CD4-positive, alpha-beta T cell (primary cell): ENCODE measurements at places on chromosomes 3 and 15. TPM values are rescaled to one million over a fixed set of nuclear protein-coding genes. Genes with fewer than 3 reads are reported as not detected.
A peak's percentile ranks its signal among the peaks of the same experiment; 100 is the strongest.

DNA sequence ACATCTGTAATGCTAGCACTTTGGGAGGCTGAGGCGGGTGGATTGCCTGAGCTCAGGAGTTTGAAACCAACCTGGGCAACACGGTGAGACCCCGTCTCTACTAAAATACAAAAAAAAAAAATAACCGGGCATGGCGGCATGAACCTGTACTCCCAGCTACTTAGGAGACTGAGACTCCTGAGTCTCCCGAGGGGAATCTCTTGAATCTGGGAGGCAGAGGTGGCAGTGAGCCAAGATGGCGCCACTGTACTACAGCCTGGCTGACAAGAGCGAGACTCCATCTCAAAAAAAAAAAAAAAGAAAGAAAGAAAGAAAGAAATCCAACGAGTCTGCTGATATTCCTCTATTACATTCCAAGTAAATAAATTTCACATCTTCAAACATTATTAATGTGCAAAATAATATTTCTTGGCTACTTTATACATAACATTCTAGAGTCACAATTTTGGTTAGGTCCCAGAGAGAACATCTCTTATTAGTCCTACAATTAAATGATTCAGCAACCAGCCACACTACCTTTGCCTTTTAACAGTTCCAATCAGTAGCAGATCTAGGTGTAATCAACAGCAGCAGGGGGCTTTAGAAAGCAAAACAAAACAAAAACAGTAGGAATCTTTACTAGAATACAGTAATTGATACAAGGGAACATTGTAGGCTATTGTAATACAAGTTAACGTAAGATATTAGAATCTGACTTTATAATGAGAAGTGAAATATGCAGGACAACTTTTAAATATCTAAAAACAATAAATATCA is 195.8 kb downstream of the TBC1D5 start:
- DNase-seq, result no peak

- no peak for DNase-seq
These were observed 963.7 kb downstream of the PLOD2 start for GRCh38 chr3:145197051-145197820.

- peak; percentile 61 for DNase-seq
These were observed 1.5 kb upstream of the RBM15B start for GRCh38 chr3:51389423-51390183.

- peak; percentile 19 for DNase-seq
These were observed 43.8 kb downstream of the RBM15B start for GRCh38 chr3:51434746-51435327.

DNA sequence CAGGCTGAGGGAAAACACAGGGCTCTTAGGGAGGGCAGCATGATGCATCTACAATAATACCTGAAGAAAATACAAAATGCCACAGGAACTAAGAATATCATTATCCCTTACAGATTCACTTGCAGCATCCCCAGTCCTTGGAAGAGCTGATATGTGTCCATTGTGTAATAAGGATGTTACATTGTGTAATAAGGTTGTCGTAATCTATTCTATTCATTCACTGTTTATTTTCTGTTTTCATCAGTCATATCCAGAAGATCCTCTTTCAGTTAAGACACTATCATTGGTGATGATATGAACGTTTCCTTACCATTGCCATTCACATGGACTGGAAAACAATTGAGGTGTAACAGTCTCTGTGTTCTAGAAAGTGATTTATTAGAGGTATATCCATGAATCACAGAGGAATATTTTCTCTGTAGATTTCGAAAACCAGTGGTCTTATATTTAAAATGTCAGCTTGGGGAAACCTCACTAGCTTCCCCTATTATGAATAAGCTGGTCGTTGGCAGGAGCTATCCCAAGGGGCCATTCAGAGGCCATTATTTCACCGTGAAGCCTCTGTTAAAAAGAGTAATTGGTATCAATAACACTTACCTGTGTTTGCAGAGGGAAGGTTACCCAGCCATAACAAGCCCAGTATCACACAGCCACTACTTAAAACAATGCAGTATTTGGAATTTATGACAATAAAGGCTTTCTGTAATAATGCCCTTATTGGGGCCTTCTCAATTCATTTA is 241.1 kb downstream of the ZNF385D start:
- peak; percentile 10 for DNase-seq

DNA sequence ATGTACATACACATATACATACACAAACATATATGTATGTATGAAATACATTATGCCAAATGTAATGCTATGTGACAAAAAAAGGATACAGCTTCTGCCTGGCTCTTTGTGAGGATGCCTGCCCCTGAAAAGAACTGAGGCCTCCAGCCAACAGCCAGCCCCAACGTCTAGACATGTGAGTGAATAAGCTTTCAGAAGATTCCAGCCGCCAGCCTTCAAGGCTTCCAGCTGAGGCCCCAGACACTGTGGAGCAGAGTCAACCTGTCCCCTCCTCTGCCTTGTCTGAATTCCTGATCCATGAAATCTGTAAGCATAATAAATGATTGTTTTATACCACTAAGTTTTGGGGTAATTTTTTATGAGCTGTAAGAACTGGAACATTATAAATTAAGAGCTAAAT is 24.7 kb downstream of the GXYLT2 start:
- DNase-seq, result no peak

DNA sequence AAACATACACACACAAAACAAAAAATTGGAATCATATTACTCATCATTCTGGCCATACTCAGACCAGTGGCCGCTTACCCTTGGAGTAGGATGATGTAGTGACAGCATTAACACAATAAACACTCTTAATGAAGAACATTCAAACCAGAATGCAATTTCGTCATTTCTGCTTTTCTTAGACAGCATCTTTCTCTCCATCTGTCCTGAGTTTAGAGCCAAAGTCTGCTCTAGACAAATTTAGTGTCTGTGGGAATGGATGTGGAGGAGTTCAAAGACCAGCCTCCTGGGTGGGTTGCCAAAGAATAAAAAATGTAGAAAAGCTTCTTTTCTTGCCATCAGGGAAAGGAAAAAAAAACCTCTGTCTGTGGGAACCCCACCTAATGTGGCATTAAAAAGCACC is 212.4 kb upstream of the POU1F1 start:
- DNase-seq, result no peak

- DNase-seq, result no peak
These were observed 857 bp downstream of the AEN start for GRCh38 chr15:88621789-88622604.

DNA sequence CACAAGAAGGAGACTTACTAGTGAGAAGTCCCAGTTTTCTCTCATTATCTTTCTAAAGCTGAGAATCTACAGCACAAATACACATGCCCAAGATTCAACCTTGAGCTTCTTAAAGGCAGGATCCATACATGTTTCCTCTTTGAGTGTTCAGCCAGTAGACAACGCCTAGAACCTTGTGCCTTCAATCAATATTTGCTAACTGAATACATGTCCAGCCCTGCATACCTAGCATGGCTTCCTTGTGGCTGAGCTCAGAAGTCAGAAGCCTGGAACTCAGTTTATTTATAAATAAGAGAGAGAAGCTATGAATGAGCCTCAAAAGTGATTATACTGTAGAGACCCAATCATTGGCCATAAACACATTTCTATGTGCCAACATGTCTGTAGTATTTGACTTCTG is 43.5 kb downstream of the ACP3 start:
- no peak for DNase-seq

Gene PLA2G4F
- not detected for total RNA-seq

Gene NANOGP8
- total RNA-seq, result not detected

Gene GABRG3
- not detected for total RNA-seq
